Fibroblast of skin of right quadriceps (primary cell): ENCODE measurements at places on chromosomes 4 and X.
A peak's percentile ranks its signal among the peaks of the same experiment; 100 is the strongest.

DNA sequence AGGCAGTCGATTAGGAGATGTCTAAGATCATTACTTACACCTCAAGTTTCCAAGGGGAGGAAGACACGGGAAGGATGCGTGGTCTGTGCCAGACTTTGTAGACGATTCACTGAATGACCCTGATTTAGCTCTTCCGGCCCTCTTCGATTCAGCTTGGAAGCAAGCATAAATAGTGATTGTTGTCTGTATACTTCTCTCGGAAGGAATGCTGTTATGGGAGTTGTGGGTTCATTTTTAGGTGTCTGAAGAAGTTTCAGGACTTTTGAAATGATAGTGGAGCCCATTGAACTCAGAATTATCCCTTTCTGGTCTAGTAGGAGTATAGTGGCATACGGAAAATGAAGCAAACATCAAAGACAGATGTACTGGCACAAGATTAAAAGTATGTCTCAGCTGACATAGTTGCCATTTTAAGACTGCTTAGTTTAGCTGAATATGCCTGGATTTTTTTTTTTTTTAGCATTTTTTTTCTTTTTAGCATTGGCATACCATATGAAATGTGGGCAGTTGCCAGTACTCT lies 1.0 kb upstream of the ANKRD17 start:
- DNase-seq: no peak

DNA sequence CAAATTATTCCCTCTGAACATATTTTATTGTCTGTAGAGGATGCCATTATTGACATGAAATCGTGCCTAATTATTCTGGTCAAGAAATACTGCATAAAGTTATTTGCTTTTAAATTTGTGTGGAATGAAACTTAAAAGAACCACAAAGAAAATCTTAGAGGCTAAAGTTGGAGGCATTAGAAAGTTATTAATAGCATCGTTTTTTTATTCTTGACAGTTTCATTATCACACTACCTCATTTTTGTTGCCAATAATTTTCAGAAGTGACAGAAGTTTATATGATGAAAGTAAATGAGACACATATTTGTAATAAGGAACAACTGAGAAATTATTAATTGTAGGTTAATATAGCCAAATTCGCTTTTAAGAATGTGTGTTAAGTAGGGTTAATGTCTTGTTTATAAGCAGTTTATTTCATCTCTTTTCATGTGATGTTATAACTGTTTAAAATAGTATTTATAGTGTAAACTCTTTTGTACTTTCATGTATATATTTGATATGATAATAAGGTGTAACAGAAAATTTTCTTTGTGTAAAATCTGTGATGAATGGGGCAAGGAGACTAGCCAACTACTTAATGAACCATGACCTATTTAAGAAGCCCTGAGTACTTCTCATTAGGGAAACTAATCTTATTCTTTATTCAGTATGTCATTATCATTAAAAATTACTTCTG lies 54.5 kb upstream of the GRIA2 start:
- DNase-seq: no peak

DNA sequence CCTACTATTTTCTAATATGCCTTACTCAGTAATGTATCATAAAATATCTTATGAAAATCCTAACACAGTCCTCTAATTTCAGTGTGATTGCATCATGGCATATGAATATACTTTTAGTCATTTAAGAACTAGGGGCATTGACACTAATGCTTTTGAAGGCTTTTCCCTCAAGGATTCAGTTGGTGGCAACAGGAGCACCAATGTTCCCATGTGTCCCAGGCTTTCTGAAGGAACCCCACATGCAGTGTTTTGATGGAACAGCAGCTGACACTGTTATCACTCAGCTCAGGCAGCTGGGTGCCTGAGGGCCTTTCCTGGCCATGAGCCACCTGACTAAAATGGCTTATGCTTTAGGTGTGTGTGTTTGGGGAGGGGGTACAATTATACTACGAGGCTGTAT lies 348.3 kb downstream of the ARHGAP24 start:
- DNase-seq: peak; percentile 57

DNA sequence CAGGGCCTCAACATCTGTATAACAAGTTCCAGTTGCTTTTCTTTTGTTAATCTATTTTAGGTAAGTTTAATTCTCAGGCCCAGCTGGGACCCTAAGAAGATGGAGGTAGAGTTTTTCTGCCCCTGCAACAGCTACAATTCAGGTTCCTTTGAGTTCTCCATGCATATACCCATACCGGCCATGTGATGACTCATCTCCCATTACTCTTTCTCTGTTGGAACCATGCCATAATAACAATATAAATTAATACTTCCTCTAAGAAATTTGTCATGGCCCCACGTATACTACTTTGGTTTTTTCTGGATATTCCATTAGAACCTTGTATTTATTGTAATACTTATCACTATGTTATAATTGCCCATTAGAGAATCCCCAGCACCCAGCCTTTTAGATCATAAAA lies 1.3 kb upstream of the INTU start:
- peak; percentile 51 for DNase-seq

- DNase-seq: no peak
These were observed 338.1 kb upstream of the F9 start for GRCh38 chrX:139192386-139192961.

DNA sequence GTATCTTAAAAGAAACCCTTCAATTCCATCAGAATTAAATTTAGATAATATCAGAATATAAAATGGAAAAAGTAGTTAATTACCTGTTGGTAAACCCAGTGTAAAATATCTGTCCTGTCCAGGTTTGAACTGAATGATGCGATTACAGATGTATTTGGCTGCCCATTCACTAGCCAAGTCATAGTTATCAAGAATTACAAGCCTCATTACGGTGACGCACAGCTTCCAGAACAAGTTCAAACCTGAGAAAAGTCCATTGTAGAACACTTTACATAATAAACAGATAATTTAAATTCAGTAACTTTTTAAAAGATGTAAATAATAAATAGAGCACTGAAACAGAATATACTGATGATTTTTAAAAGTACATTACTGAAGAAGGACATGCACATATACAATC lies 4.4 kb downstream of the GNPDA2 start:
- no peak for DNase-seq

DNA sequence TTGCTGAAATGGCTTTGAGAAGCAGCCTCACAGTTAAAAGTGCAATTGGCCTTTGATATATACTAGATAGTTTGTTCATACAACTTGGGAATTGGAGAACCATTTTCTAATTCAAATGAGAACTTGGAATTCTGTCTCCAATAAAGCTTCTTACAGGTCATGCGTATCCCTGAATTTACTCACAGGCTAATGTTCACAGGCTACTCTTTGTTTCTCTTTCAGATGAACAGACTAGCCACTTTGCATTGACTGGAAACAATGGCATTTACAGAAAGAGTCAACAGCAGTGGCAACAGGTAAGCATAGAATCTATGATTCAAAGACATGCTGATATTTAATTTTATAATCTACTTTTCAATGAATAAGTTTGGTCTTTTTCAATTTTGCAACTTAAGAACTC lies 13.5 kb downstream of the AFF1 start:
- no peak for DNase-seq

- no peak for DNase-seq
These were observed 70.1 kb downstream of the GABRB1 start for GRCh38 chr4:47101453-47101852.

DNA sequence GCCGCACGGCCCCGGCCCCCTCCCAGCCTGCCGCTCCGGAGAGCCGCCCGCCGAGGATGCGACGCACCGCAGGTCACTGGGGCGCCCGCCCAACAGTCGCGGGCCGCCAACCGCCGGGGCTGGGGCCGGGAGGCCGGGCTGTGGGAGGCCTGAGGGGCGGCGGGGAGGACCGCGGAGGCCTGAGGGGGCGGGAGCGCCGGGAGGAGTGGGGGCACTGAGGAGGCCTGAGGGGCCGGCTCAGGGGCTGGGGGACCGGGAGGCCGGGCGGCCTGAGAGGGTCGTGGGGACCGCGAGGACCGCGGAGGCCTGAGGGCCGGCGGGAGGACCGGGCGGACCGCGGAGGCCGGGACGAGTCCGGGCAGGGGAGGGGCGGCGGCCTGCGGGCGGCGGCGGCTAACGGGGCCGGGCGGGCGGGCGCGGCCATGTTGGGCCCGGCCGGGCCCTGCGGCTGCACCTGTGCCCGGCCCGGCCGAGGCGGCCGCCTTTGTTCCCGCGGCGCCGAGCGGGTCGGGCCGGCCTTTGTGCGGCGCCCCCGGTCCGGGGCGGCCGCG lies 353 bp downstream of the NSD2 start:
- DNase-seq: no peak

DNA sequence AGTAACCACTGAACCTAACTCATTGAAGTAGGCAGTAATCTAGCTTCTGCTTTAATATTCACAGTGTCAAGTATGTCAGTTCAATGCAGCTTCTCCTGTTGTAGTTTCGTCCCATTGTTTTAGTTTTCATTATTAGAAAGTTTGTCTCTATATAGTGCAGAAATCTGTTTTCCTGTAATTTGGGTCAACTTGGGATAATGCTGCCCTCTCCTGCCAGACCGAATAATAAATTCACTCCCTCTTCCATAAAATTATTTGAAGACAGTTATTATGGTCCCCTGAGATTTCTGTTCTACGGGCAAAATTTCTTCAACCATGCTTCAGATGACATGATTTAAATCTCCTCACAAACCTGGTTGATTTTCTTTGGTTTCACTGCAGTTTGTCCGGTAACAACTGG lies 4.6 kb upstream of the LUZP4 start:
- no peak for DNase-seq

DNA sequence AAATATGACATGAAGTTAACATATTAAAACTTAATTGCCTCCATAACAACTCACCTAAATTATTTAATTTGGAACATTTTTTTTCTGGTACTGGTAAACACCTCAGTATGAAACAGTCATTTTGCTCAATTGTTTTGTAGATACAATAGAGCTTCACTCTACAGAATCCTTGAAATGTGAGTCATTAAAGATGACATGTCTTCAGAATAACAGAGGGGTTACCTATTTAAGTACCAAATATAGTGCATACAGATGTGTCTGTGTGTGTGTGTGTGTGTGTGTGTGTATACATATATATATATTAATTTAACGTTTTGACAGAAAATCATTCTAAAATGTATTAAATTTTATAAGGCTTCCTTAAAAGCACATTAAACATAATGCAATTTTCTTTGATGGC lies 297.6 kb downstream of the INPP4B start:
- no peak for DNase-seq

GRCh38 chr4:16826406-16826910 lies 72.0 kb downstream of the LDB2 start:
- DNase-seq: no peak

DNA sequence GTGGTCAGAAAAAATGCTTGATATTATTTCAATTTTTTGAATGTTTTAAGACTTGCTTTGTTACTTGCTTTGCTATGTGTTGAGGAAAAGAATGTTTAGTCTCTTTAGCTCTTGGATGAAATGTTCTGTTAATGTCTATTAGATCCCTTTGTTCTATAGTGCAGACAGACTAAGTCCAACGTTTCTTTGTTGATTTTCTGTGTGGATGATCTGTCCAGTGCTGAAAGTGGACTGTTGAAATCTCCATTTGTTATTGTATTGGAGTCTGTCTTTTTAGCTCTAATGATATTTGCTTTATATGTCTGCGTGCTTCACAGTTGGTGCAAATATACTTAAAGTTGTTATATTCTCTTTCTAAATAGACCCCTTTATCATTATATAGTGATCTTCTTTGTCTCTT lies 220.6 kb downstream of the GUCY2F start:
- no peak for DNase-seq

GRCh38 chr4:173680278-173680677 lies 150.2 kb upstream of the HAND2 start:
- DNase-seq: no peak

DNA sequence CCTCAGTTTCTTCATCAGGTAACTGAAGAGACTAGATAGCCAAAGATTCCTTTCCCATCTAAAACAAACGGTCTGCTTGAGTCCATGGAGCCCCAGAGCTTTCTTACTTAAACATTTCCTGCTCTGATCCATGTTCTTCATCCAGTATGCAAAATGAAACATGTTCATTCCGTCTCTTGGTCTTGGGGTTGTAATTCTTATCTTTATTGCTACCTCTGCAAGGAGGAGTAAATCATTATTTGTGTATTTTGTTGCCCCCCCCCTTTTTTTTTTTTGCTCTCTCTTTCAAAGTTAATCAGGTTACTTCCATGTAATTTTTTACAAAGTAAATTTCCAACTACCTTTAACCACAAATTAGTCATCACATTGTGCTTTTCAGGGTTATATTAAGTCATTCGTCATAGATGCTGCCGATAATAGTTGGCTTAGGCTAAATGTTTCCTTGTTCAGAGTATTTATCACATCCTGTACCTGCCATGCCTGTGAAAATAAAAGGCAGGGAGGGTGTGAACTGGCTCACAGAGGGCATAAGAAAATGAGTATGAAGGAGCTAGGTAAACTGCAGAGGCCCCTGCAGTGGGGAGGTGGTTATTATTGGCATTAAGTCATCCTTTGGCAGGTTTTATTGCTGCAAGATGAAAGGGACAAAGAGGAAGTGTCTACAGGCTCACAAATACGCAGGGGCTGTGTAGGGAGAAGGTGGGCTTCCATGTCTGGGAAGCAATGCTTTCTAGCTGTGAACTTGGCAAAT lies 76.7 kb upstream of the HS3ST1 start:
- DNase-seq: no peak

DNA sequence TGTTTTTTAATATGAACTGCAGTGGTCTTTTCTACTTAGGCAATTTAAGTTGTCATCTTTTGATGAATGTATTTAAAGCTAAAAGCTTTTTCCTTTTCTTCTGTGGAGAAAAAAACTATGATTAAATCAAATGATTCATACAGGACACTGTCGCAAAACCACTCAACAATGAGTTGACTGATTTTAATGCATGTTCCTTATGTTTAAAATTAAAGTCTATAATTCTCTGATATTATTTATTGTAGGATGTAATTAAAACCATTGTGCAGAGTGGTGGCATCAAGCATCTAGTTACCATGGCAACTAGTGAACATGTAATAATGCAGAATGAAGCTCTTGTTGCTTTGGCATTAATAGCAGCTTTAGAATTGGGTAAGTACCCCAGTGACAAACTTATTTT lies 172.5 kb downstream of the RAP1GDS1 start:
- peak; percentile 13 for DNase-seq

DNA sequence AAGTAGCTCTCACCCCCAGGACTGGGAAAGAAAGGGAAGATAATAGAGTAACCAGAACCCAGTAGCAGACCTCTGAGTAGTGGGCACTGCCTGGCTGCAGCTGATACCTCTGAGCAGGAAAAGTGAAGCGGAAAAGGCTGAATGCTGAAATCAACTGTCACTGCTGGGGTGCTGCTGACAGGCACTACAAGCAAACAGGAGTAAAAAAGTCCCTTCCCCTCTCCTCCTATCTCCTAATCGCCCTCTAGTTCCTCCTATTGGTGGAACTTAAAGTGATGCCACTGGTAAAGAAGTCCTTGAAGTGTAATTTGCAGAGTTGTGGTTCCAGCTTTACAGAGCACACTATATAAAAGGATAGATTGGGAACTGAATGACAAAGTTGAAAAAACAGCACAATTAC lies 32.8 kb upstream of the GLRB start:
- peak; percentile 55 for DNase-seq
